Natural killer cell (primary cell): ENCODE measurements at places on chromosomes 11 and 22.

GRCh38 chr11:22930816-22931594 lies 70.7 kb upstream of the CCDC179 start:
- DNase-seq, result no peak

GRCh38 chr11:87957961-87958360 lies 217.3 kb downstream of the RAB38 start:
- no peak for DNase-seq

- no peak for DNase-seq
These were observed 86.8 kb downstream of the NECTIN1 start for GRCh38 chr11:119641983-119642745.

DNA sequence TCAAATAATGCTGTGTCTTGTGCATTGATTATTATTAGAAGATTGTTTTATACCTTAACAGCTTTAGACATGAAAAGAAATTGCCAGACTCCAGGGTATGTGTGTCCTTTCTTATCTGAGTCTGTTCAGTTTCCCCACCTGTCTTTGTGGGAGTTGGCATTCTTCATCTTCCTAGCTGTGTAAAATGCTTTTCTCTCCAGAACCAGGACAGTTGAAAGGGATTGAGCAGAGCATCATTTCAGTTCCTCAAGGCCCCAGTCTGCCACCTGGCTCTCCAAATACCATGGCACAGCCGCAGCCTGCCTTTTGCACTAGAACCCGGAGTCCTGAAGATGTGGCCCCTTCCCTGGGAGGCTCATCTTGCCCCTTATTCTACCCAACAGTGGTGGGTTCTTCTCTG lies 851.9 kb downstream of the NTM start:
- no peak for DNase-seq

DNA sequence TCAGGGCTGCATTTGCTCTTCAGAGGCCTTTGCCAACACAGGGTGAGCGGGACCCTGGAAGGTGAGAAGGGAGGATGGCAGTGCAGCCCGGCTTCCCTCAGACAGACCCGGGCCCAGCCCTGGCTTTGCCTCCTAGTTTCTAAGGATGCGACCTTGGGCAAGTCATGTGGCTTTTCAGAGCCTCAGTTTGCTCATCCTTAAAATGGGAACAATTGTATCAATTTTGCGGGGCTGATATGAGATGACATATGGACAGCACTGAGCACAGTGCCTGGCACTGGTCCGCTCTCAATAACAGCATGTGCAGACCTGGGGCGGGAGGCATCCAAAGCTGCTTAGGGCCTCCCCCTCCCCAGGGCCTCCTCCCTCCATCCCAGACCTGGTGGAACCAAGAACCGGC lies 74.7 kb upstream of the THY1 start:
- DNase-seq, result no peak

GRCh38 chr11:86192519-86193257 lies 51.9 kb upstream of the EED start:
- no peak for DNase-seq

GRCh38 chr11:67466962-67467771 lies 1.9 kb downstream of the TMEM134 start:
- no peak for DNase-seq

- DNase-seq, result no peak
These were observed 4.7 kb upstream of the ARHGAP42 start for GRCh38 chr11:100682247-100682969.

- DNase-seq, result no peak
These were observed 109.2 kb downstream of the FAM76B start for GRCh38 chr11:95680169-95680929.

- DNase-seq, result peak; percentile 94
These were observed 6.5 kb upstream of the APOBEC3H start for GRCh38 chr22:39090426-39091064.

- no peak for DNase-seq
These were observed 310 bp downstream of the TCF20 start for GRCh38 chr22:42270176-42270509.

DNA sequence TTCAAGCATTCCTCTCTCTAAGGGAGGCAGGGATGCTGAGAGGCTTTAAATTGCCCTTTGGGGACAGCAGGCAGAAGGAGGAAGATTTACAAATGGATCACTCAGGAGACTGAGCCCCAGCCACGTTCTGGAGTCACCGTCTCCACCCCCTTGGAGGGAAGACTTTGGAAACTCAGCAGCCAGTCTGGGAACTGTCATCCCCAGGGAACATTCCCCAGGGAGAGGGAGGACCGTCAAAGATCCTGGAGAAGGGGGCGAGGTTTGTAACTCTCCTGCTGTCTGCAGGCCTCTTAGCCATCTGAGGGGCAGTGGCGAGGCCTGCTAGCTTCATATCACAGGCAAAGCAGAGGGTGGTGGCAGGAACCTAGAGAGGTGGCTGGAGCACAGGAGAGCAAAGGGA lies 56.1 kb upstream of the SLC22A12 start:
- no peak for DNase-seq

GRCh38 chr22:45980761-45981160 lies 3.8 kb upstream of the WNT7B start:
- DNase-seq, result no peak

- peak; percentile 79 for DNase-seq
These were observed 6.0 kb upstream of the SUSD2 start for GRCh38 chr22:24175160-24175808.

- no peak for DNase-seq
These were observed 1.2 kb upstream of the FCHSD2 start for GRCh38 chr11:73143126-73143838.

DNA sequence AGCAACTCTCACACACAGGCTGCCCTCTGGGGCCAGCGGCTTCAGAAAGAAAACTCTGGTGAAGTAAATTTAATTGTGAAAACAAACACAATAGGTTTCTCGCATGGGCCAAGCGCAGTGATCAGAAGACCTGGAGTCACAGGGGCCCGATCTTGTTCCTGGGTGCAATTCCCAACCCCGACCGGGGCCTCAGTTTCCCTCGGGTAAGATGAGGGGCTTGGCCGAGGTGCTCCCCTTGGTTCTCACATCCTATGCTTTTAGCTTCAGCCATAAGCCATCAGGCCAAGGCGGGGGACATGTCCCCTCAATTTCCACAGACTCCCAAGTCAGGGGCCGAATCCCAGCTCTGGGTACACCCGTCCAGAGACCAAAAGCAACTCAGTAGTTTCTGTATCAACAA lies 11.5 kb downstream of the PHF21B start:
- DNase-seq, result no peak

- no peak for DNase-seq
These were observed 8.4 kb upstream of the HDHD5 start for GRCh38 chr22:17167486-17167885.

GRCh38 chr11:1967641-1968225 lies 20.6 kb downstream of the MRPL23 start:
- no peak for DNase-seq

GRCh38 chr11:11996321-11997048 lies 11.9 kb downstream of the DKK3 start:
- DNase-seq, result no peak

- no peak for DNase-seq
These were observed 242.4 kb downstream of the FAM76B start for GRCh38 chr11:95547186-95547585.

- no peak for DNase-seq
These were observed 26.1 kb upstream of the PPP2R1B start for GRCh38 chr11:111792314-111792713.

- DNase-seq, result no peak
These were observed 15.8 kb upstream of the TCF20 start for GRCh38 chr22:42286205-42286604.

- DNase-seq, result no peak
These were observed 54.7 kb downstream of the GRAMD4 start for GRCh38 chr22:46674906-46675305.

DNA sequence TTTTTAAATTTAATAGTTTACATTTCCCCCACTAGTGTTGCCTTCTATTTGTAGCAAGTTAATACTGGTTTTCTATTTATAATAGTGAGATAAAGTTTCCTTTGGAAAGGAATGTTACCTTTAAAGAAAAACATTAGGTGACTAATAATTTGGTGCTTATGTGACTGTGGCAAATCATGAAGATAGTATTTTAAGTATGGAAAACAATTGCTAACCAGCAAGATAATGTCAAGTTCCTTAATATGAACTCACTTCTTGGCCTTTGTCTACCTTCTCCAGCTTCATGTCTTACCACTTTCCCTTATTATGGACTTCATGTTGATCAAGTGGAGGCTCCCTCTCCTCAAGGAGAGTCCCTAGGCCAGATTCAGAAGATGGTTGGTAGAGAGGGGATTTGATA lies 27.2 kb downstream of the ARHGEF12 start:
- no peak for DNase-seq

- no peak for DNase-seq
These were observed 3.1 kb downstream of the SLC29A2 start for GRCh38 chr11:66368484-66368883.

DNA sequence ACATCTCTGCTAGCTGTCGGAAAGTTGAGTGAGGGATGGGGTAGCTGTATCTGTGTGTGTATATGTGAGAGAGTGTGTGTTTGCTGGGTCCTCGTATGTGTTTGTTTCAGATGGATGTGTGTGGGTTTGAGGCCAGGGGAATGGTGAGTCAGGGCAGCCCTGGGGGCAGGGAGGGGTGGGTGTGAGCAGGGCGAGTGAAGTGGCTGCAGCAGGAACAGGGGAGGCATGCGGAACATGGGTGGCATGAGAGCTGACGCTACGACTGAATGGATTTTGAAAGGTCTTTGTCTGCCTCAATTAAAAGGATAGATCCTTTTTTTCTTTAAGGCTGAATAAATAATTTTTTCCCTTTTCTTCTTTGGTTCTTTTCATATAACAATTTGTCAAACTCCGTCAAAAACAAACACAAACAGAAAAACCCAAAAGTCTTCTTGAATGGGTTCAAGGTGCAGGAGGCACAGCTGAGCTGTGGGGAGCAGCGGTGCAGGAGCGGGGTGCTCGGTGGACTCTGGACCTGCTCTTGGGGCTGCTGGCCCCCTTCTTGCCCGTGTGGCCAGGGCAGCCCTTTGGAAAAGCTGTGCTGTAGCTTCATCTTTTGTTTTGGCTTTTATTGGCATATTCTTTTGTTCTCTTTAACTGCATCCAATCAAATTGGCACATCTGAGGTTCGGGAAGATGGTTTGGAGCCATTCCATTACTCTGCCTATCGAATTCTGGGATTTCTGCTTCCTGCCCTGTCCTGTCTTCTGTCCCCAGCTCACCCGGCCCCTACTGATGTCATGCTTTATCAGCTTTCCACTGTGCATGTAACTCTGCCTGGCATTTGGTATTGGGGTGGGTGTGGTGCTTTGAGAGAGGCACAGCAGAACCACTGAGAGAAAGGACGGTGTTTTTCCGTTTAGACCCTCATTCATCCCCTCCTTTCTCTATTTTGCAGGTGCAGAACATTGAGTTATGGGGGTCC lies 80.1 kb downstream of the ADAMTS15 start:
- DNase-seq, result no peak

GRCh38 chr22:43088627-43088983 lies 586 bp downstream of the TTLL1 start:
- no peak for DNase-seq

DNA sequence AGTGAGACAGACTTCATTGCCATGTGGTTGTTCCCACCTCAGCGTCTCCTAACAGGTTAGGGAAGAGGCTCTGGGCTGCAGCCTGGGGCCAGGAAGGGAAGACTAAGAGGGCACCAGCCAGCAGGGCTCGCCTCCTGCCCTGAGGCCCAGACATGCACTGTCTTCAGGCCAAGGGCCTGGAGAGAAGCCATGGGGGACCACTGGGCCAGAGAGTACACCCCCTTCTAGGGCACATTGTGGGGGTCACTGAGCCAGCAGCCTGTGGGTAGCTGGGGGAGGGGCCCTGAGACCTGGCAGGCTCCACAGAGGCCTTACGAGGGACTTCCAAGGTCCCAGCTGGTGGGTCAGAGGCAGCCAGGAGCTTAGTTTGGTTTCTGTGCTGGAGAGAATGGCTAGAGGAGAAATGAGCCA lies 25.0 kb upstream of the MYRF start:
- no peak for DNase-seq

- DNase-seq, result no peak
These were observed 22.2 kb upstream of the ELFN2 start for GRCh38 chr22:37449331-37450001.
